ENCODE measurements at places on chromosomes 11 and 22. TPM values are rescaled to one million over a fixed set of nuclear protein-coding genes. Genes with fewer than 3 reads are reported as not detected.

IL10RA gene
- 5.5 TPM for total RNA-seq

DNA sequence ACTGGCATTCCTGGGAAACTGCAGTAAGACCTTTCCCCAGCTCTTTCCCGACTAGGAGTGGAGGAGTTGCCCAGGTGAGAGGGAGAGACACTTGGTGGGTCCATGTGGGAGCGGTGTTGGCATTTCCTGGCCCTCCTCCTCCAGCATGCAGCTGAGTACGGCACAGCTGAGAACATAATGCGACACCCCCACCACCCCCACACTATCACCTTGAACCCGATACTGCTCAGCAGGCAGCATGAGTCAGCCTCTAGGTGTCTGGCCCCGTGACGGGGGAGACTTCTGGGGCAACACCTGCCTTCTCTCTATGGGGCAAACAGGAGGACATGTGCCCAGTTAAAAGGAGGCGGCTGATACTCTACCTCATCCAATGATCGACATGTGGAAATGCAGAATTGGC, 64.4 kb downstream of the PKNOX2 start:
- DNase-seq = peak; percentile 91

GRCh38 chr11:10526974-10527918, 13.7 kb downstream of the RNF141 start:
- DNase-seq = no peak

- no peak for DNase-seq
Measured at GRCh38 chr11:105000797-105001196, 22.2 kb downstream of the CASP5 start.

DNA sequence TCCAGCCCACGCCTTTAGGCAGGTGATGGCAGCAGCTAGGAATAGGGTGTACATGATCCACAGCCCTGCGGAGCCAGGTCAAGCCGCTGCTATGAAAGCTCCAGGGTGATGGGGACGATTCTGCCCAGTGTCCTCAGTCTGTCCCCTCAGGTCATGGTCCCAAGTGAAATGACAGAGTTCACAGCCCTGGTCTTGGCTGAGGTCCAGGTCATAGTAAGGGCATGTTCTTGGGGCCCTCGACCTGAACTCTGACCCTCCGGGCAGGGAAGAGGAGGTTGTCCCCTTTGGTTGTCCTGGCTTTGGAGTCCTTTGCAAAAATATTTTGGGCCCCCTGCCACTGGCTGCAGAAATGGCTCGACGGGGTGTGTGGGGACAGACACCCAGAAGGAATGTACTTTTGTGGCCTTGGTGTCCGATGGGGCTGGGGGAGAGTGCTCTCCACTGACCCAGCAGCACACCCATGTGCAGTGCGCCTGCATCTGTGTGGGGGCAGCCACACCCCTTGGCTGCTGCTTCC, 7.3 kb downstream of the C22orf31 start:
- no peak for DNase-seq

Measured in gastrocnemius medialis (tissue), 4 donors.